ENCODE measurements at places on chromosomes 7 and 10.

DNA sequence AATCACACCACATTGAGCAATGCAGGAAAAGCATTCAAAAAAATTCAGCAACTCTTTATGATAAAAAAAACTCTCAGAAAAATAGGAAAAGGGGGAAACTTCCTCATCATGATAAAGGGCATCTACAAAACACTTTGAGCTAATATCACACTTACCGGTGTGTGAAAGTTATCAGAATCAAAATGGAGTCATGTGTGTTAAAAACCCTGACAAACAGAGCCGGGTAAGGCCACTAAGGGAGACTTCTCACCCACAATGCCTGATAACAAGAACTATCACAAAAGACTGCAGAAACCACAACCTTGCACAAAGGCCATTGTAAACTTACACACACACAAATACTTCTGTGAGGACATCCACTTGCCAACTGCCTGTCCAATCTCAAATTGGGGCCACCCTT lies 34.8 kb upstream of the SMARCD3 start:
- DNase-seq = no peak

- no peak for DNase-seq
Measured at GRCh38 chr7:34451923-34452322, 206.1 kb upstream of the NPSR1 start.

GRCh38 chr7:139777133-139777891 lies 486 bp downstream of the HIPK2 start:
- no peak for DNase-seq

DNA sequence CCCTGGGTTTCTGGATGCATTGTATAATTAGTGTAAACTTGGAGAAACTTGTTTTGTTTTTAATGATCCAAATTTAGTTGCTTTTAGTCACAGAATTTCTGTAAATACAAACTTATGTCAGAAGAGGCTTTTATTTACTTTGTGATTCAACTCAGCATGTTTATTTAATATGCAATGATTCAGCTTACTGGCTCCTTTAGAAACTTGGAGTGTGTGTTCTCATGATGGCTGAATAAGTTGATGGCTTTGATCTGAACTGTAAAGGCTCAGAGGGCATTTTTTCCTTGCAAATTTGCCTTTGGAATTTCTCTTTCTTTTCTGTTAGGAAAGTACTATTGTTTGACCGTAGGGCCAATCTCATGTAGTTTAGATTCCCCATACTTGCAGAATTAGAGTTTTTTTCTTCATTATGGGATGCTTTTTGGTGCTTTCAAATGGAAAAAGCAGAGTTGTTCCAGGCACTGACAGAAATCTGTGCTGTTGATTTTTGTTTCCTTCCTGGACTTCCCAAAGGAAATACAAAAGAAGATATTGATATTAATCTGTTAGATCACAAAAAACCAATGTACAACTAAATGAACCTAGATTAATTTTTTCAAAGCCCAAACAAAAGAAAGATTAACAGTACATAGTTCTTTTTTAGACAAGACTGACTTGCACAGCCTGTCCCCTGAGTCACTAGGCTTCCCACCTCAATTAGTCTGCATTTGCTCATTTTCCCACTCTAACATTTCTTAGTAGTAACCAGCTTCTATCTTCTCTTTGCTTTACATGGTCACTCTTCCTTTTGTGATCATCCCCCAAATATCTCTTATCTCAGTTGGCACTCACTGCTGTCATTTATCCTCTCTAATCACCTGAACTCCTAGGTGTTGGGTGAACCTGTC lies 96.8 kb upstream of the AGR3 start:
- DNase-seq = no peak

DNA sequence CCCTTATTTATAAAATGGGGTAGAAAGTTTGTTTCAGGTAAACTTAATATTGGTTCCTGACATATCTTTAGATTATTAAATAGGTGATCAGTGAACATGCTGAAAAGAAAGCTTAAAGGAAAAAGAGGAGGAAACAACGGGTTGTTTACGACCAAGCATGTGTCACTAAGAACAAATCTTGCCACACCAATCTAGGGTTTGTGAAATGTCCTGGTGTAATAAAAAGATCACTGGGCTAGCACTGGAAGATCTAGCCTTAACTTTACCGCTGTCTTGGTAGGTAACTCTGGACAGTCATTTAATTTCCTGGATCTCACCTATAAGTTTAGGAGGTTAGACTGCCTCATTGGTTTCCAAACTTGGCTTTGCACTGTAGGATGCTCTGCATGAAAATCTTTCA lies 19.0 kb downstream of the VPS26A start:
- DNase-seq = no peak

- DNase-seq = no peak
Measured at GRCh38 chr10:92175164-92175563, 115.7 kb downstream of the CPEB3 start.

DNA sequence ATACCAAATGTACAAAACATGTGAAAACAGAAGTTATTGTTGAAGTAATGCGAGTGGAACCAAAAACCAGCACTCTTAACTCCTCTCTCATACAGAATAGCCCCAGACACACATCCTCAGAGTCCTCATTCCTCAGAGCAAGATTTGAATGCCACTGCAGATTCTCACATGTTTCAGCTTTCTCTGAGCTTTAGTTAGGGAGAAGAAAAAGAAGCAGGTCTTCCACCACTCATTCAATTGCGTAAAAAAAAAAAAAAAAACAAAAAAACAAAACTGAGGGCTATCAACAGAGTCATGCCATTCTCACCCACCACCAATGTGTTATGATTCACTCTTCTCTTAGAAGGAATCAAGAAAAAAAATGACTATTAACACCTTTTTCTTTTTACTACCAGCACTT lies 287.7 kb downstream of the IPMK start:
- DNase-seq = no peak

DNA sequence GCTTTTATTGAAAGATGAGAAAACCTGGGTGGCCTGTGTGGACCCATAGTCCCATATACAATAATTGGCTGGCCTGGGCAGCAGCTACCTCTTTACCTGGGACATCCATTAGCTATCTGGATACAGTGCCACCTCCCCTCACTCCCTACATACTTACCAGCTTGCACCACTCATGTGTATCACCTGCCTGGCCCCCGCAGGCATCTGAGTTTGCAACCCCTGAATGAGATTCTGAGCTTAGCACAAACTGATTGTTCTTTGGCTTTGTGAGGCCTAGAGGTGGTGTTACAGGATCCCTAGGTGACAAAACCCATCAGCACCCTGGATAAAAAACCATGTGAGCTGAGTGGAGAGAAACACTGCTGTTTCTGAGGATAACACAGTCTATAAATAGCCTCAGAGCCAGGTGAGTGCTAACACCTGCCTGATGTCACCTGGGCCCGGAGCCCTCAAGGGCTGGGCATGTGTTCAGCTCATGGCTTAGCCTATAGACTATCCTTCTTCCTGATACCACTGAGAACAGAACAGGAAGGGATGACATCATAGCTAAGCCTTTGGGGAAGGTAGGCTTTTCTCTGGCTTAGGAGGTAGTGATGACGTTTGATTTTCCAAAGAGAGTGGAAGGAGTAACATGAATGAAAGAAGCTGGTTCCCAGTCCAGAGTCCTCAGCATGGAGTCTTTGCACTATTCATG lies 2.6 kb upstream of the PPIF start:
- DNase-seq = no peak

GRCh38 chr7:133742709-133743538 lies 384.2 kb upstream of the LRGUK start:
- DNase-seq = no peak

DNA sequence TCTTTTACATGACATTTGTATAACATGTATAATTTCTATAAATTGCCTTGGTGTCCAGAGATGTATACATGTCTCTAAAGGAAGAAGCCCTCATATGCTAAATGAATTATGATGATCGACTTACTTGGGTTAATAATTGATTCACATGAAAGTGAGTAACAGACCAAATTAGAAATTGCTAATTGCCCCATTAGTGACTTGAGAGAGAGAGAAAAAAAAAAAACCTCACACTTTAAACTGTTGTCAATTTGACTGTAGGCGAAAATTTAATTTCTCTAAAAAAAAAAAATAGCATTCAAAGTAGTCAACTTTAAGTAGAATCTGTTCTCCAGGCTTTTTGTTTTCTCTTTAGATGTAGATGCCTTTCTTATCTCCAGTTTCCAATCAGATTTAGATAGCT lies 383.3 kb downstream of the SH2D4B start:
- no peak for DNase-seq

- no peak for DNase-seq
Measured at GRCh38 chr10:130737186-130737585, 574.3 kb downstream of the TCERG1L start.

DNA sequence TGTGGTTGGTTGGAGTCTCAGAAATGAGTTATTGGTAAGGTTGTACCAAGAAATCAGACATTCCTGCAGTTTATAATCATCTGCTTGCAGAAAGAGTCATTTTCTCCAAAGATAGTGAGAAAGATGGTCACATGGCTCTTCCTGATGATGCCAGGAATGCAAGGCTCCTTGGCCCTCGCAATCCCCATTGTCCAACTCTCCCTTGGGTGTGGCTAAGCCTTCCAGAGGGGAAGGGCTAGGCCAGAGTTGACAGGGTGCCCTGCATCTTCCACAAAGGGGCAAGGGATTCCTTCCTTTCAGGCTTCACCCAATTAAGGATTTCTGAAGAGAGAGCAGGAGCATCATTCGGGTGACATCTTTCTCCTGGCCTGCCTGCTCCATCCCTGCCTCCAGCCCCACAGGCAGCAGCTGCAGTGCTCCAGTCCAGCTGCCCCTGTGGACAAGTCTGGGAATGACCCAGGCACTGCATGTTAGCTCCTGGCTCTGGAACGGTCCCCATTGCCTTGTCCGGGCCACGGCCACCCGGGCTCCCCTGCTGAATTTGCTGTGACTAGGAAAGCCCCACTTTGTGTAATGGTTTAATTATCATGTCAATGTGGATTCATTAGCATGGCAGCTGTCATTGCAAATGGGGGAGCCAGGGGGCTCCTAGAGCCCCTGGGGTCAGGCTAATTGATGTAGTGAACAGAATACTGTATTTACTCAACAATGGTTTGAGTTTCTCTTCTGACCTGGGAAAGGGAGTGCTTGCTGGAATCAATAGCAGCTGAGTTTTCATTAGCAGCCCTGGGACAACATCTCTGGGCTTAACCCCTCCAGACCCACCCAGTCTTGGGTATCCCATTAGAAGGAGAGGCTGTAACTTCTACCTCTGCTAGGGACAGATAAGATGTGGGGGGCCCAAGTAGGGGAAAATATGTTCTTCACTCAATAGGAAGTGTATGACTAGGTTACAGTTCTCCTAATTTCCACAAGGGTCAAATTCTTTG lies 112.6 kb upstream of the TBX20 start:
- no peak for DNase-seq

- no peak for DNase-seq
Measured at GRCh38 chr7:51256209-51256781, 60.3 kb downstream of the COBL start.

GRCh38 chr10:78475437-78475836 lies 441.8 kb downstream of the RPS24 start:
- DNase-seq = no peak

GRCh38 chr7:96188174-96188581 lies 133.7 kb downstream of the SLC25A13 start:
- DNase-seq = no peak

GRCh38 chr7:26096136-26096535 lies 55.9 kb upstream of the NFE2L3 start:
- DNase-seq = no peak

DNA sequence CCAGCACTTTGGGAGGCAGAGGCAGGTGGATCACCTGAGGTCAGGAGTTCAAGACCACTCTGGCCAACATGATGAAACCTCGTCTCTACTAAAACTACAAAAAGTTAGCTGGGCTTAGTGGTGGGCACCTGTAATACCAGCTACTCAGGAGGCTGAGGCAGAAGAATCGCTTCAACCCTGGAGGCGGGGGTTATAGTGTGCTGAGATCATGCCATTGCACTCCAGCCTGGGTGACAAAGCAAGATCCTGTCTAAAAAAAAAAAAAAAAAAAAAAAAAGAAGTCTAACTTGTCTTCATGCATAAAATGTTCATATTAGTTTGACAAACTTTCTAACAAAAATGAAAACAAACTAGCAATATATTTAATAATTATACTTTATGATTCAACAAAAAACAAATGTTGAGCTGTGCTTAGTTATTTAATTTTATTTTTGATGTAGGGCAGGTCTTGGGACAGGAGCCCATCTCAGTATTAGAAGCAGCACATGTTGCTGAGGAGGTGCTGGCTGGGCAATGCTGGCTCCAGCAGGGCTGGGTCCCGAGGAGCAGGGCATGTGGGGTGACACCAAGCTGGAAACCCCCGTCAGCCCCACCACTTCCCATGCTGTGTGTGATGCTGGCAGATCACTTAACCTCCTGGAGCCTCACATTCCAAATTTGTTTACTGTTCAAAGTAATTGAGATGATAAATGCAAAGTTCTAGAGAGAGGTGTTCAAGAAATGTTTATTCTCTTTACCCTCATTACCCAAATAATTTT lies 335.3 kb upstream of the KLF6 start:
- no peak for DNase-seq

- DNase-seq = no peak
Measured at GRCh38 chr7:98990356-98990755, 112.0 kb downstream of the TRRAP start.

- DNase-seq = no peak
Measured at GRCh38 chr10:96397902-96398301, 39.1 kb upstream of the OPALIN start.

DNA sequence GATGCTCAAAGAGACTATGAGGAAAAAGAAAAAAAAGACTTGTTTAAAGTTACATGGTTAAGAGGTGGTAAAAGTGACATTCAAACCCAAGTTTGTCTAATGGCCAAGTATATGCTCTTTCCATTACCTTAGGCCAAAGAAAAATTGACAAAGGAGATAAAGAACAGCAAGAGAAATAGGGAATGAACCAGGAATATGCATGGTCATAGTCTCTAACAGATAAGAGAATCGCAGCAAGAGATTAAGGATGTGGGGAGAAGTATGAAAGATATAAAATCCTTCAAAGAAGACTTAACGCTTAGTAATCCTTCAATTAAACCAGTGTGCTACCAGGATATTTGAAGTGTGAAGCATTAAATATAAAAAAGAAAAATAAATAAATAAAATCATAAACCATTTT lies 23.2 kb upstream of the LRRN3 start:
- no peak for DNase-seq

DNA sequence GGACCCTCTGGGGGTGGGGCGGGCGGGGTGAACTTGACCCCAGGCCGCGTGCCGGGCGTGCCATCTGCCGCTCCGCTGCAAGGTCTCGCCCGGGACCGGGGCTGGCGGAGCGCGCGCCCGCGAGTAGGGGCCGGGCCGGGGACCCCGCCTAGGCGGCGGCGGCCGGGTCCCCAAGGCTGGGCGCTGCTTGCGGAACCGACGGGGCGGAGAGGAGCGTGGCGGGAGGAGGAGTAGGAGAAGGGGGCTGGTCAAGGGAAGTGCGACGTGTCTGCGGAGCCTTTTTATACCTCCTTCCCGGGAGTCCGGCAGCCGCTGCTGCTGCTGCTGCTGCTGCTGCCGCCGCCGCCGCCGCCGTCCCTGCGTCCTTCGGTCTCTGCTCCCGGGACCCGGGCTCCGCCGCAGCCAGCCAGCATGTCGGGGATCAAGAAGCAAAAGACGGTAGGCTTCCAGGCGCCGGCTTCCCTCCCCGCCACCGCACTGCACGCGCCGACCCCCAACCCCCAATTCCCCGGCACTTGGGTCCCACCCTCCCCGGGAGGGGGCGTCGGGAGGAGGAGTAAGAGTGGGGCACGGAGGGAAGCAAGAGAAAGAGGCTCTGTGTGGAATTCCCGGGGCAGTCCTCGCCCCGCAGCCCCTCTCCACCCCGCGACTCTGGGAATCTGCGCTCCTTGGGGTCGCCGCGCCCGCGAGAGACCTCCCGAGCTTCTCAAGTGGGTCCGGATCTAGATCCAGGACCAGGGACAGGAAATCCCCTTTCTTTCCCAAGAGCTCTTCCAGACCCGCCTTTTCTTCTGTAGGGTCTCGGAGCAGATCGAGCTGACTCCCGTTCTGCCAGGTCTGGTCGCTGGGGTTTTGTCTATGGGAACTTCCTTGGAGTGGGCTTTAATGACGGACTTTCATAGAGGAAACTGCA lies at the start of gene PAPSS2:
PAPSS2 (plus strand) TSS at position 308 of the 913 bp plus-strand sequence; CDS start at position 412, 104 bp downstream.
- DNase-seq = no peak

Data from activated CD8-positive, alpha-beta memory T cell treated with anti-CD3 and anti-CD28 coated beads for 4 hours (primary cell).